ENCODE measurements at places on chromosomes 3 and 15.

DNA sequence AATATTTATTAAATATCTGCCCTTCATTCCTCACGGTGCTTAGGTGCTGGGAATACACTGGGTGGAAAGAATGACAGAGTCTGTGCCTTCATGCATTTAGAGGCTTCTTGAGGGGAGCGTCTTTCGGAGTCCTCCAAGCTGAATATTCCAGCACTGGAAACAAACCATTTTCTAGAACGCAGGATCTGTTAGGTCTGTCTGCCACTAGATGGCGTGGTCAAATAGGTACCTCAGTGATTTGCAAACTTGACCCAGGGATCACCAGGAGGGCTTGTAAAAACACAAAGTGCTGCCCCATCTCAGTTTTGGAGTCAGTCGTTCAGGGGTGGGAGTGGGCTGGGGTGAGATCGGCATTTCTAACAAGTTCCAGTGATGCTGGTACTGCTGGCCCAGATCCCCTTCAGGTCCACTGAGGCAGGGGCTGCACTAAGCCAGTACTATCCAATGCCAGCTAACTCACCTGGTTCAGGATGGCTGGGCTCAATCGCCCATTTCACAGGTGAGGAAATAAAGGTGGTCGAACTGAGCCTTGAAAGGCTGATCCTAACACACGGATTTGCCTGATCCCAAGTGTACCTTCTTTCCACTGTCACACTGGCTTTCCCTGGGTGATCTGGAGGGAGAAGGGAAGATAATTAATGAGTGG is 14.8 kb downstream of the ARNT2 start:
- DNase-seq: peak; percentile 45

DNA sequence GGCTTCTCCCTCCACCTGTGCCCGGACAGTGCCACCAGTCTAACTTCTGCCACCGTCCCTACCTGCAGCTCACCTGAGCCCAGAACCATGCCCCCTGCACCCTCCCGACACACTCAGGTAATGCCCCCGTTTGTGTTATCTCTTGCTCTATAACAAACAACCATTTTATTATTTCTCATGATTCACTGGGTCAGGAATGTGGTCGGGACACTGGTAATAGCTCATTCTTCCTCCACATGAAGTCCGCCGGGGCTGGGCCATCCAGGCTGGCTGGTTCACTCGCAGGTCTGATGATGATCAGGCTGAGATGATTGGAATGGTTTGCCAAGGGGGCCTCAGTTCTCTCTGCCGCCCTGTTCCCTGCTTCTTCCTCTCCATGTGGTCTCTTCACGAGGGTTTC is 20.3 kb upstream of the NR2E3 start:
- no peak for DNase-seq

GRCh38 chr3:882533-882932 is 210.3 kb upstream of the CNTN6 start:
- DNase-seq: no peak

DNA sequence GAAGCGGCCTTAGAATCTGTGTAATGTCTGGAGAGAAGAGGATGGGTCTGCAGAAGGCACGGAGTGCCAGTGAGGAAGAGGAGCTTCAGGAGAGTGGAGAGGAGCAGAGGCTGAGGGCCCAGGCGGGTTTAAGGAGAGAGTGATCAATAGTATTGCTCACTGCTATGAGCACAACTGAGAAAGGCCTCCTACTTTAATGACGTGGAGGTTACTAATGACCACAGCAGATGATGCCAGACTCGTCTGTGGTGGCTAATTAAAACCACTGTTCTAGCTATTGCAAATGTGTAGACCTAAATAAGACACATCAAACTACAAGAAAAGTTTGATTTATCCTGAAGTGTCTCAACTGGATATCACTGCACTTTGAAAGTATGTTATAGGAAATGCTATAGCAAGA is 33.2 kb downstream of the MTMR10 start:
- no peak for DNase-seq
